ENCODE measurements at places on chromosomes 1 and 21.

- DNase-seq = no peak
Measured at GRCh38 chr21:44089001-44089911, 17.9 kb upstream of the PWP2 start.

DNA sequence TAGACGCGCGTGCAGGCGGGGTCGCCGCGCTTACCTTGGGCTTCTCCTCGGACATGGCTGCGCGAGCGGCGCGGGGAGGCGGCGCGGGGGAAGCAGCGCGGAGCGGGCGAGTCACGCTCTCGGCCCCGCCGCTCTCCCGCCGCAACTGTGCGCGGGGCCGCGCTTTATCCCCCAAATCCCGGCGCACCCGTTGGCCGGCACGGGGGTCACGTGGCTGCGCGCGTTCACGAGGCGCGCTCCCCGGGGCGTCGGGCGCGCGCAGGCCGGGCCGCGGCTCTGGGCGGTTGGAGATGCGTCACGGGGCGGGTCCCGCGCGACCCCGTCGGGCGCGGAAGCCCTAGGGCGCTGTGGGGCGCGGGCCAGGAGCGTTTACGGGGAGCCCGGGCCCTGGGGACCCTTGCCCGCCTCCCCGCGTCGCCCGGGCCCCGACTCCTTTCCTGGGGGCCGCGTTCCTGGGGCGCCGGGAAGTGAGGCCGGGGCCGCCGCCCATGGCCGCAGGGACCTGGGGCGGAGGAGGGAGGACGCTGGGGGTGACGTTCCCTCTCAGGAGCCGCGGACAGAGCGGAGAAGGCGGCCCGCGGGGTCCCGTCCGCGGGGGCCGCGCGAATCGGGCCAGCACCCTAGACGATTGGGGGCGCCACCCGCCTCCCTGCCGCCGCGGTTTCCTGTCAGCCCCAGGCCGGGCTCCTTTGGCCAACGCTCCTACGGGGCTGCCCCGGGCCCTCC is at the start of gene SUMO3:
SUMO3 (minus strand) TSS at position 149 of the 726 bp plus-strand sequence; CDS start at position 55, 94 bp downstream.
- DNase-seq = peak; percentile 39

- no peak for DNase-seq
Measured at GRCh38 chr1:60672449-60672848, 409.9 kb upstream of the NFIA start.

- no peak for DNase-seq
Measured at GRCh38 chr1:153626904-153627714, at the start of gene S100A13. S100A13 (minus strand) TSS chr1:153627505; CDS start chr1:153626472, 1,033 bp downstream.

- no peak for DNase-seq
Measured at GRCh38 chr21:38898422-38899096, 92.8 kb downstream of the ETS2 start.

DNA sequence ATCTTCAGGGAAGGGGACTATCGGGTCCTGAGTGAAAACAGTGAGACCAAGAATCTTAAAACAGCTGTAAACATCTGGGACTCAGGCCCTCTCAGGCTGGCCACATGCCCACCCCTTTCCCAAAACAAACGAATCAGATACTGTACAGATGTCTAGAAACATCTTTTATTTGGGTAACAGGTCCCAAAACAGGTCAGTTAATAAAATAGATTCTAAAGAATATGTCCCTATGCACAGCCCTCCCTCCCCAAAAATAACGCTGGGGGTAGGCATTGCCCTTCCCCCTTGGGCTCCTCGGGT is 499 bp upstream of the CRTC2 start:
- DNase-seq = no peak

- DNase-seq = no peak
Measured at GRCh38 chr1:94793296-94793656, 26.9 kb upstream of the SLC44A3 start.

Measured in GM12864 (cell line).